ENCODE measurements at places on chromosomes 5 and 9.

- peak; percentile 7 for DNase-seq
These were observed 59.2 kb downstream of the YTHDC2 start for GRCh38 chr5:113572716-113573115.

- DNase-seq = no peak
These were observed 230.9 kb downstream of the CDH9 start for GRCh38 chr5:26807231-26808199.

GRCh38 chr9:114117614-114117995 is 18.5 kb upstream of the KIF12 start:
- DNase-seq = no peak

DNA sequence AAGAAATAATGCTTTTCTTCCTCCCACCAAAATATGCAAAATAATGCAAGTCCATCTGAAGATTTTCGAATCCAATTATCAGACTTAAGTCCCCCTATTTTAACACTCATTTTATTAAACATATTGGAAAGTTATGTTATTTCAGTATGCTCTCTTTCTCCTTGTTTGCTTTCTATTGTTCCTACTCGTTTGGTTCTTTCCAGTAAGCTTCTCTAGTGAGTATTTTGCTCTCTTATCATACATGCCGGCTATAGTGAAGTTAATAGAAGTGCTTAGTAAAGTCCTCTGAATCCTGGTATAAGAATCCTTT is 517 bp downstream of the ALDH1A1 start:
- no peak for DNase-seq

- DNase-seq = no peak
These were observed 126.9 kb upstream of the FOXD4L5 start for GRCh38 chr9:65411901-65412300.

GRCh38 chr5:130112246-130112645 is 208.0 kb downstream of the CHSY3 start:
- no peak for DNase-seq

- DNase-seq = no peak
These were observed 48.9 kb downstream of the APBA1 start for GRCh38 chr9:69623276-69623675.

GRCh38 chr9:87006956-87007355 is 59.6 kb upstream of the GAS1 start:
- DNase-seq = no peak

DNA sequence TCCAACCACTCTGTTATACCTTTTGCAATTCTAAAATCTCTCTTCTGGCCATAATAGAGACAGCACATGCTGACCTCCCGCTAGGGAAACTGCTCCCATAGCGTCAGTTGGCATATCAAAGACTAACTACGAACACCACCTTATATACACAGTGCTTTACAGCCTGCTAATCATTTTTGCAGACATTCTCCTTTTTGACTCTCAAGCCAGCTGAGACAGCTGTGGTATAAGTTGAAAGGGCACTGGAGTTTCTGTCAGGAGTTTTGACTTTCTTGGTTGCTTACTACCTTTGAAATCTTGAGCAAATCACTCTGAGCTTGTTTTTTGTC is 160.2 kb upstream of the TBCA start:
- DNase-seq = no peak

- DNase-seq = no peak
These were observed 35.6 kb upstream of the SSBP2 start for GRCh38 chr5:81786496-81786895.

DNA sequence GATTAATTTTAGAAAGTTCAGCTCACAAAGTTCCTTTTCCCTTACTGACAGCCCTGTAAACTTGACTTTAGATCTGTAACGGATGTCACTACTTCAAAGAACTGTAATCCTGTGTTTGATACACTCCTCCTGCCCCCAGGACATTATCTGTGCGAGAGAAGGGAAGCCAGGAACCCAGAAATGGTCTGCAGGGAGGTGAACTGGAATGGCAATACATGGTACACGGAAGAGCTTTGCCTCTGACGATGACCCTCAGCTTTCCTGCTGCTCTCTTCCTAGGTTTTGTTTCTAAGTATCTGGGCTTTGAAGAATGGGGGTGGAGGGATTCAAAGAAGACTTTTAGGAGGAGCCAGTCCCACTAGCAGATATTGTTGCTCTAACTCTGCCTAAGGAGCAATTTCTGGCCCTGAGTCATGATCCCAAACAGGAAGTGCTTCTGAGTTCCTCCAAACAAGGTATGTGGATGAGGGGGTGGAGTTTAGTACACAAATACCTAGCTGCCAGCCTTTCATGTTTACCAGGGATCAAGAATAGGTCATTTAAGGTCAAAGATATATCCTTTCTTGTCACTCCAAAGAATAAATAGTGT is 43.4 kb upstream of the TMC1 start:
- peak; percentile 42 for DNase-seq

GRCh38 chr5:73112359-73112758 is 8.0 kb upstream of the TMEM171 start:
- no peak for DNase-seq

GRCh38 chr5:652023-652515 is 39.9 kb downstream of the CEP72 start:
- no peak for DNase-seq

- DNase-seq = no peak
These were observed 48.3 kb downstream of the PALM2AKAP2 start for GRCh38 chr9:109828254-109828653.

DNA sequence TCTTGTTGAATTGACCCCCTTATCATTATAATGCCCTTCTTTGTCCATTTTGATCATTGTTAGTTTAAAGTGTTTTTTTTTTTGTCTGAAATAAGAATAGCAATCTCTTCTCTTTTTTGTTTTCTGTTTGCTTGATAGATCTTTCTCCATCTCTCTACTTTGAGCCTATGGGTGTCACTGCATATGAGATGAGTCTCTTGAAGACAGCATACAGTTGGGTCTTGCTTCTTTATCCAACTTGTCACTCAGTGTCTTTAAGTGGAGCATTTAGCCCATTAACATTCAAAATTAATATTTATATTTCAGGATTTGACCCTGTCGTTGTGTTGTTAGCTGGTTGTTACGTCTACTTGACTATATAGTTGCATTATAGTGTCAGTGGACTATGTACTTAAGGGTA is 135.4 kb downstream of the HMHB1 start:
- DNase-seq = no peak

DNA sequence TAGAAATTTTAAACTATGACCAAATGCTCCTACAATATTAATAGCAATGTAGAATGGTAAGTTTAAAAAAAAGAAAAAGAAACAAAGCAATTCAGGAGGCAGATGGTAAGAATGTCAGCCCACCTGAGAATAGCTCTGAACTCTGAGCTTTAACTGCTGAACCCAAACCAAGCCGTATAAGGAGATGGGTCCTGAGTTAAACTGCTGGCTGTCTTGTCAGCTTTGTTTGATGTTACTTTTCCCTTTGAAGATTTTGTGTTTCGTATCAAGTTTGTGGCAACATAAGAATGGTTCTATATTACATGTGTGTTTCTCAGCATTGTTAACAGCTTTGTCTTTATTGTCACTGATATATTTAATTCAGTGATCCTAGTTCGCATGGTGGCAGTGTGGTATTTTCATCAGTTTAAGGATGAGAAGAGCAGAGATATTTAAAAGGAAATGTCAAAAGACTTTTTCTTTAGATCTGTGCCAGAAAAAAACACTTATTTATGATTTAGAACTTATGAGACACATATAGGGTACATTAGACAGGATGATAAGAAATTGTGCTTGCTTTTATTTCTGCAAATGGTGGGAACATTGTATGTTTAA is 390.1 kb downstream of the CCDC171 start:
- DNase-seq = peak; percentile 14

- DNase-seq = no peak
These were observed 9.5 kb downstream of the MTAP start for GRCh38 chr9:21811914-21812313.

DNA sequence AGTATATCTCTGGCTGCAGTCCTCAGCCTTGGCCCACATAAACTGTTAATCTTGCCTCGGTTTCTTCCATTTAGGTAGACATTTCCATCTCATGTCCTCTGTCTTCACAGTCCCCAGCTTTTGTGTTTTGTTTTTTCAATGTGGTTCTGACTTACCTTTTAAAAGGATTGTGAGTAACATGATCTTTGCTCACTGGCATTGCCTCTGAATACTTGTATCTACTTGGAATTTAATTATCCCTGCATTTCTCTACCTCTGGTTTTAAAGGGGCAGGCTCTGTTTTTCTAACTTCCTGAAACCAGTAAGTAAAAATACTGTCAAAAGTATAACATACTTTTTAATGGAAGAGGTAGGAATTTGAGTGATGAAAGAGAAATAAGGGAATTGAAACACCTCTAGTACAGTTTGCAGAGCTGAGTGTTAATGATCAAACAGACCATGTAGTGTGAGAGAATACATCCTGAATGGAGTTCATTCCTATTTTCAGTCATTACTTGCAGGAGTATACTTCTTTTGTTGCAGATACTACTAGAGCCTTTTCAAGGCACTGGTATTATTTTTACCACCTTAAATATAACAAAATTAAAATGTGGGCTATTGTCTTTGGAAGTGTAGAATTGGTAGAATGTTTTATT is 62.6 kb downstream of the MTREX start:
- no peak for DNase-seq

GRCh38 chr9:133143639-133144141 is 20.0 kb downstream of the GBGT1 start:
- DNase-seq = no peak

GRCh38 chr5:80962630-80963520 is 2.7 kb downstream of the RASGRF2 start:
- DNase-seq = no peak

- DNase-seq = no peak
These were observed 32.0 kb downstream of the PLPP1 start for GRCh38 chr5:55502759-55503158.

GRCh38 chr5:33470544-33470943 is 29.8 kb downstream of the TARS1 start:
- DNase-seq = peak; percentile 80

DNA sequence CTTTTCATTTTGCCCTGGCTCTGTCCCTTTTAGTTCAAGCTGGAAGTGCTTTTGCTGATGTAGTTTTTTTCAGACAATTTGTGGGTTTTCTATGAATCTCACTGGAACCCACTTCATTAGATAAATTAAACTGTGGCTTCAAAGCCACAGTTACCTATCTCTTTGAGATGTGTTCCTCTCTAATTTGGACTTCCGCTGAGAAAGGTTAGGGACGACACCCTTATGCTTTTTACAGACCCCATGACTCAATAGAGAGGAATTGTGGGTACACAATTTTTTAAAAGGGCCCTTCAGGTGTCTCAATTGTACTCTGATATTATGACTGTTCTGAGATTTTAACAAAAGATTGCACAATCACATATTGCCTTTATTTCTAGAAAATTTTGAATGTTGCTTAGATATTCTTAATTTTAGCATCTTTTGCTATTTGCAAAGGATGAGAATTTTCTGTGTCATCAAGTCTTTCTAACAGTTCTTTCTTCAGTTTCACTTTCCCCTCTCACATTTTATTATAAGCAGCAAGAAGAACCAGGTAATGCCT is 110.6 kb downstream of the GADD45G start:
- no peak for DNase-seq

GRCh38 chr9:133508046-133508445 is 16.7 kb downstream of the MYMK start:
- DNase-seq = no peak

GRCh38 chr9:101030086-101030391 is 1.5 kb downstream of the PLPPR1 start:
- no peak for DNase-seq

- DNase-seq = peak; percentile 88
These were observed 21.1 kb downstream of the BASP1 start for GRCh38 chr5:17238521-17239041.

DNA sequence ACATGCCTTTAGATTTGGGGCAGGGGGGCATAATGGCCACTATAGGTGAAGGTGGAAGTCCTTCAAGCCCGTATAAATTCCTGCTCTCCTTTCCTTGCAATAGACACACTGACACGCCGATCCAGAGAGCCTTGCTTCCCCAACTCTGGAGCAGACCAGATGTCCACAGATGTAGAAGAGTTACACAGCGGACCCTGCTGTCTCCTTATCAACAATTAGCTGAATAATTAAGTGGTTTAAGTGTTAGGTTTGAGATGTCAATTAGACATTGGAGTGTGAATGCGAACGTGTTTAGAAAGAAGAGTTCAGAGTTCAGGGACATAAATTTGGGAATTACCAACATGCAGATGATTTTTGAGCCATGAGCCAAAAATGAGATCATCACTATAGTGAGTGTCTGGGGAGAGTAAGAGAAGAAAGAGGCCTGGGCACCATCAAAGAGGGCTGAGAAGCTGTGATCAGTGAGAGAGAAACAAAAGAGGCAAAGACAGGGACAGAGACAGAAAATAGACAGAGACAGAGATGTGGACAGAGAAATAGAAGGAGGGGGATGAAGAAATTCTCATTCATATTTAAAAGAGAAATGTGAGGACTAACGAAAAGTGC is 734.4 kb upstream of the ADAMTS16 start:
- no peak for DNase-seq
